Left renal pelvis (tissue), 4 donors: ENCODE measurements at places on chromosomes 6 and 20. TPM values are rescaled to one million over a fixed set of nuclear protein-coding genes. Genes with fewer than 3 reads are reported as not detected.

- no peak for DNase-seq
Observed at GRCh38 chr6:169677096-169677495, 24.7 kb downstream of the WDR27 start.

Gene DLL1
- polyA plus RNA-seq = 2.7 TPM

Gene DYNLT2
- polyA plus RNA-seq = 9.7 TPM

Gene SPATS1
- not detected for polyA plus RNA-seq

Gene TSHZ2
- polyA plus RNA-seq = 14.1 TPM

GRCh38 chr20:44187054-44187771, at the start of gene JPH2:
Gene JPH2 (minus strand): TSS chr20:44187188. CDS start chr20:44186705, 483 bp downstream.
- DNase-seq = no peak
